ENCODE measurements at places on chromosomes 7 and 10.

DNA sequence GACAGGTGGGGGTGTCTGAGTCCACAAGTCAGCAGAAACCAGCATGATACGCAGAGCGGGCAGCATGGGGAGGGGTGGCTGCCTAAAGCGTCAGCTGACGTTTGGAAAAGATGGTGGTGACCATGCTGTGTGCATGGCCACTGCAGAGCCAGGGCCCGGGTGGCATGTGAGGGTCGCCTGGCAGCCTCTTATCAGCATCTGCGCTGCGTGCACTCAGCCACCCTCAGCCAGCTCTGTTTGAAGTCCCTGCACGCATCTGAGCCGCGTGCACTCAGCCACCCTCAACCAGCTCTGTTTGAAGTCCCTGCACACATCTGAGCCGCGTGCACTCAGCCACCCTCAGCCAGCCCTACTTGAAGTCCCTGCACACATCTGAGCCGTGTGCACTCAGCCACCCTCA is 61.5 kb downstream of the WDR37 start:
- DNase-seq = no peak

DNA sequence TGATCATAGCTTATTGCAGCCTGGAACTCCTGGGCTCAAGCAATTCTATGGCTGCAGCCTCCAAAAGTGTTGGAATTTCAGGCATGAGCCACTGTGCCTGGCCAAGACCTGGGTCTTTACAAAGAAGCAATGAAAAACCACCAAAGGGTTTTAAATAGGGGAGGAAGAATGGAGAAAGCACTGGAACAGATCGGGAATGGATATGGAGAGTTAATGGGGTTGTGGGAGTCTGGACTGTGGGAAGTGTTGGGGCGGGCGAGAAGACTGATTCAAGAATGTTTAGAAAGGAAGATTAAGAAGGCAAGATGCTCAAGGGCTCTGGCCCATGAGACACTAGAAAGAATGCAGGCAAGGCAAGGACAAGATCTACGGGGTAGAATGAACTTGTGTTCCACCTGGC is 98.5 kb downstream of the CARD11 start:
- DNase-seq = no peak

DNA sequence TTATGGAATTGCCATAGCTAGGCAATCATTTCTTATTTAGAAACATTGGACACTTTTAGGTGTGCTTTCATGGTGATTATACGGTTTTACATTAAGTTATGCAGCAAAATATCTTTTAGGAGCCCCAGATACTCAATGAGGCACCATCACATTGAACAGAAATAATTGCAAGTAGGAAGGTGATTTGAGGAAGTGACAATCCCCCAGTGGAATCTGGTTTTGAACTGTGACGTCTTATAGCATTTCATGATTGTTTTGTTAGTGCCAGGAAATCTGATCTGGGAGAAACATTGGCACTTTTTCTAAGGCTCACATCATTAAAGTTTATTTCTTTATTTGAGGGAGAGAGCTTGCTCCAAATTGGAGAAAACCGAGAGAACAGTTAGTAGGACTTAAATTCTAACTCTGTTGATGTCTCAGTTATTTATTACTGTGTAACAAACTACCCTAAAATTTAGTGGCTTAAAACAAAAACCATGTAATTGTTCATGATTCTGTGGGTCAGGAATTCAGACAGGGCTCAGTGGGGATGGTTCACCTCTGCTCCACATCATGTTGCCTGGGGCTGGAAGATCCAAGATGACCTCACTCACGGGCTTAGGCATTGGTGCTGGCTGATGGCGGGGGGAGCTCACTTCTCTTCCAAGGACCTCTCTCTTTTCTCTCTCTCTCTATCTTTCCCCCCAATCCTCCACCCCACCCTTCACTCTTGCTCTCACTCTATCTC is 78.2 kb upstream of the STEAP1B start:
- no peak for DNase-seq

DNA sequence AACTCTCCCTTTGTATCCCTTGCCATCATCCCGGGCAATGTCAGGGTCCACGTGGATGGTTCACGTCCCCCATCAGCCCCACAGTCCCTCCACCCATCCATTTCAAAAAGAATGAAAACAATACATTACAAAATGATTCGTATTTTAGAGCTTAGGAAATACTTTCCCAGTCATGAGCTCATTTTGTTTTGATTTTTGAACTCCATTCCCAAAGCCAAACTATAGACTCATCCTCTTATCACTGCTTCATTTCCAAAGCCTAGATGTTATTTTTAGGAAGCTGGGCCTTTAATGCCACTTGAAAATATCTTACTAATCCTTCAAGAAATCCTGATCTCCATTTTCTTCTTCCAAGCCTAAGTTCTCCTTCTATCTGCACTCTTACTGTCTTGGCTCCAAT is 72.1 kb downstream of the WNT2 start:
- no peak for DNase-seq

GRCh38 chr10:42549851-42550250 is 88.5 kb downstream of the ZNF33B start:
- DNase-seq = no peak

DNA sequence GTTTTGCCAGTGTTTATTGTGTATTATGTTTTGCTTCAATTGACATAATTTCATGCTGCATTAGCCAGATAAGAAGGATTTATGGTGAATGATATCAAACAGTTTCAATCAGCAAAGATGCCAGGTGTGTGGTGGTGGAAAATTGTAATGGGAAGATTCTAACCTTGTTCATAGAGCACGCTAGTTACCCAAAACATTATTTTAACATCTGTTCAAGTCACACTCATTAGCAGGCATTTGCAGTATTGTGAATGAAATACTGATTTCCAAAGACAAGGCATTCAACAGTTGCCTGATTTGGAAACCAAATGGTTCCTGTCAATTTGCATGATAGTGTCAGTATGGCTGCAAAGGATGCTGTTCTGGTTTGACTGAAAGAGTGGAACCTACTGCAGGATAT is 129.7 kb downstream of the EPC1 start:
- DNase-seq = no peak

- DNase-seq = no peak
Observed at GRCh38 chr7:155517452-155517851, 28.9 kb downstream of the CNPY1 start.

GRCh38 chr7:142036384-142036783 is 40.7 kb downstream of the MGAM start:
- DNase-seq = no peak

GRCh38 chr7:86923527-86923926 is 135.9 kb downstream of the ELAPOR2 start:
- no peak for DNase-seq

GRCh38 chr7:108838198-108838597 is 268.5 kb downstream of the DNAJB9 start:
- DNase-seq = no peak

- DNase-seq = no peak
Observed at GRCh38 chr10:120460776-120461175, 3.7 kb downstream of the PLPP4 start.

DNA sequence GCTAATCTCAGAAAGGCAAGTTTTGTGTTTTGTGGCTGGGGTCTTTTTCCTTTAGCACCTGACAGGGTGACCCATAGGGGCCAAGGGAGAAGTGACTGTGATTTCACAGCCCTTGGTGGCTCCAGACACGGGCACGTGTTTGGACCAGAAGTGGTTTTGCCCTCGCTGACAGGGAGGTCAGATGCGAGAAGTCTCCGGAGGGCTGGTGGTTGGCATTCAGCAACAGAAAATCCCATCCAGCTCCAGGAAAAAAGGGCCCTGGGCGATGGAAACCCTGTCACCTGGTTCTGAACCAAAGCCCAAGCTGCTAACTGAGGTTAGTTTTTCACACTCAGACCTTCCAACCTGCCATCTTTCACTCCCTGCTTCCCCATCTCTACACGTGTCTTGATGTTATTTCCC is 272.9 kb downstream of the TRIL start:
- no peak for DNase-seq

DNA sequence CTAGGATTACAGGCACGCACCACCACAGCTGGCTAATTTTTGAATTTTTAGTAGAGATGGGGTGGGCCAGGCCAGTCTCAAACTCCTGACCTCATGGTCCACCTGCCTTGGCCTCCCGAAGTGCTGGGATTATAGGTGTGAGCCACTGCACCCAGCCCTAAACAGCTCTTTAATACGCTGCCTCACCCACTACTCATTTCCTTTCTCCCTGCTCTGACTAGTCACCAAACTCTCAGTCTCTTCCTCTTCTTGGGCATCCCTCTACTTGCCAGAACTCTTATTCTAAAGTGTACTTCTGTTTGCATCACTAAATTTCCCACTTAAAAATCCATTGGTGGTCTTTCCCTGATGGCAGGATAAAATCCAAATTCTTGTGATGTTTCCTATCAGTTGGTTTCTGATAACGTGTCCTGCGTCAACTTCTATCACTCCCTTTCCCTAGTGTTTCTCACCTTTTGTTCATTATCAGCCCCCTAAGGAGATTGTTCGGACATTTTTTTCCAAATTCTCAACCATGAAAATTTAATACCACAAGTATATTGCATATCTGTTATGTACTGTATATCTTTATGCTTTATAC is 124.7 kb downstream of the CUBN start:
- DNase-seq = no peak

GRCh38 chr7:152383341-152384234 is 52.2 kb downstream of the KMT2C start:
- DNase-seq = no peak

GRCh38 chr10:123635745-123636144 is 30.4 kb upstream of the GPR26 start:
- DNase-seq = no peak

GRCh38 chr10:6671976-6672375 is 91.9 kb upstream of the PRKCQ start:
- no peak for DNase-seq

DNA sequence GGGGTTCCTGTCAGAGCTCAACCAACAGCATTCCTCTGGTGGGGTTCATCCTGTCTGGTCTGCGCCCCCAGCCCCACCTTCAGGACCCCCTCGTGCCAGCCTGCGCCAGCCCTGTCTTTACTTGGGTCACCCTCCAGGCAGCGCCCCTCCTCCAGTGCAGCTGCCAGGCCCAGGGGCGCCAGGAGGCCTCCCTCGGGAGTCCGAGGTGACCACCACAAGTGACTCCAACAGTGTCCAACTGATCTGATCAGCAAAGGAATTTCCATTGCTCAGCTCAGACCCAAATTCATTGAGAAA is 10.6 kb downstream of the WDR86 start:
- no peak for DNase-seq

- no peak for DNase-seq
Observed at GRCh38 chr7:25759748-25760147, 392.2 kb upstream of the NFE2L3 start.

DNA sequence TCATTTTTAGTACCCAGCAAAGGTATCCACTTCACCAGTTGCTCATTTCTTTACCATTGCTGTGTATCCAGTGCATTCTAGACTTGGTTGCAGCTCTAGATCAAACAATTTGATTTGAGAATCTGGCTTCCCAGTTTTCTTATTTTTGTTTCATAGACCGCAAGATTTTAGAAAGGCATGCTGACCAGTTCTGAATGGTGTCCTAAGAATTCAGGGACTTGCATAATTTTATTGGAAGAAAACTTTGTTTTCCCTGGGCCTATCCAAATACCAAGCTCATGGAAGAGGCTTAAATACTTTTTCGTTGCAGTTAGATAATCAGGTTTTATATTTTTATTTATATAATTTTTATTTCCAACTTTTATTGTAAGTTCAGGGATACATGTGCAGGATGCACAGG is 58.3 kb downstream of the BICC1 start:
- DNase-seq = no peak

DNA sequence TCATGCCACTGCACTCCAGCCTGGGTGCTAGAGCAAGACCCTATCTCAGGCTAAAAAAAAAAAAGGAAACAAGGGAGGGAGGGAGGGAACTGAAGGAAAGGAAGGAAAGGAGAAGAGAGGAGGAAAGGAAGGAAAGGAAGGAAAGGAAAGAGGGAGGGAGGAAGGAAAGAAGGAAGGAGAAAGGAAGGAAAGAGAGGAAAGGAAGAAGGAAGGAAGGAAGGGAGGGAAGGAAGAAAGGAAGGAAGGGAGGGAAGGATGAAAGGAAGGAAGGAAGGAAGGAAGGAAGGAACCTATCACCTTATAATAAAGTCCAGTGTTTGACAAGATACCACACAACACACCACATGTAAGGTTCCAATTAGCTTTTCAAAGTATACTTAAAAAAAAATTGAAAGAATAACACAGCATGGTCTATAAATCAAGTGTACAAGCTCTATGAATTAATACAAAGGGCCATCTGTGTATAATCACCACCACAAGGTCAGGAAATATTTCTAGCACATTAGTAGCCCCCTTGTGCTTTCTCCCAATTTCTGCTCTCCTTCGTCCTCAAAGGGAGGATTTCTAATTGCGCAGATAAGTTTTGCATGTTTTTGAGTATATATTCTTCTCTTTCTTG is 26.4 kb downstream of the RNF216 start:
- DNase-seq = no peak

DNA sequence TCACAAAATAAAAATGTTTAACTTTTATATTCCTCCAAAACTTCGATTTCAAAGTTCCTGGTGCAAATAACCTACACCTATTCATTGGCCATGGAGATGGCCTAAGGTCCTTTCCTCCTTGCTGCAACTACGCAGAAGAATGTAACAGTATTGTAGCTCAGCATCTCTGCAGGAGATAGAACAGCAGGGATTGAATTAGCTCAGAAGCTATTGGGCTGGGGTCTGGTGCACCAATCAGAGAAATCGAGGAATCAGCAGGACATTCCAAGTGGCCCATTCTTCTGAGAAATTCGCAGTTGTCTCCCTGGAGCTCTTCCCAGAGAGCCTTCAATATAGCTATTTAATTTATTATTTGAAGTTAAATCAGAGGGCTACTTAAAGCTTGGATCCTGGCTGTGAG is 560.6 kb downstream of the GATA3 start:
- no peak for DNase-seq

DNA sequence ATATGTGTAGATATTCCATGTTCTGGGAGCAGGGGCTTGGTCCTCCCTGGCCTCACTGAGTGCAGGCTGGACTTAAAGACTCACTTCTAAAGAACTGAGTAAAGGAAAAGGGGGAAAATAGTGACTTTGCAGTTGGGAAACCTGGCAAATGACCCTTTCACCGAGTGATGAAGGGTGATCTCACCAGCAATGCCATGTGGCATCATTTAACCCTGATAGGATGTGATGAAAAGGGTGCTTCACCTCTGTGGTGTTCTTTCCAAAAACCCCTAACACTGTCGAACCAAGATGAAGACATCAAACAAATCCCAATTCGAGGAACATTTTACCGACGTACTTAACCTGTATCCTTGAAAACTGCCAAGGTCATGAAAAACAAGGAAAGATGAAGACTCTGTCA is 71.9 kb downstream of the AOAH start:
- DNase-seq = no peak

DNA sequence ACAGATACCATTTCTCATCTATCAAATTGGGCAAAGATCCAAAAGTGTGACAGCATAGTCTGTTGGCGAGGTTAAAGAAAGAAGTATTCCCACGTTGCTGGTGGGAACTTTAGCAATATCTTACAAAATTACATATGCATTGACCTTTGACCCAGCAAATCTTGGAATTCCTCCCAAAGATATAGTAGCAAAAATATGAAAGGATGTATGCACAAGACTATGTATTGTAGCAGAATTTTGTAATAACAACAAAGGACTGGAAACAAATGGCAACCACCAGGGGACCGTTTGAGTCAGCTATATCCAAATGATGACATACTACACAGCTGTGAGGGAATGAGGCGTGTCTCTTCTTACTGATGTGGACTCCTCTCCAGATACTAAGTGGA is 50.2 kb downstream of the KCNH2 start:
- no peak for DNase-seq

GRCh38 chr7:953547-954327 is 743 bp downstream of the ADAP1 start:
- DNase-seq = no peak

GRCh38 chr7:151491859-151492258 is 27.8 kb downstream of the RHEB start:
- no peak for DNase-seq

Data from T-helper 2 cell (primary cell).